NCI-H1105 treated with DMSO at 0.1 percent for 48 hours (cell line): ENCODE measurements at places on chromosomes 4 and X.

DNA sequence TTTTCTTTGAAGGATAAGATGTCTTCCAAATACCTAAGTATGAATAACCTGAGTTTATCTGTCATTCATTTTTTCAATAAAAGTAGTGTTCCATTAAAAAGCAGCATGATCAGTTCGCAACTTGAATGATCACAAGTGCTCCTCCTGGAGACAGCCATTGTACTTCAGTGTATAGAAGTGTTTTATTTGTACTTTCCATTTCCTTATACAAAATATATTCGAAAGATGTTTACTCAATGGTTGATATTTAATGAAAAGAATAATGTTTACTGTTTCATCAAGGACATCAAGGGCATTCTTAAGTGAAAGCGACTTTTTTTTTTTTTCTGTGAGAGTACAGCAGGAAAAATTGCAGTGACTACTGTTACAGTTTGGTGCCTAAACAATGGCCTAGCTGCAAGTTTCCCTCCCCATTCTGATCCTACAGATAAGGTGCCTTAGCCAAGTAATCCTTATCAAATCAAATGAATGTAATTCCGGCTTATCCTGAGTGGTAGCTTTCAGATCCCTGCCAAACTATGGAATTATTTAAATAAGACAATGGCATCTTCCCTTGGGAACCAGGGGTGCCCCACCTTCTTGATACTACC is 69.0 kb upstream of the IL15 start:
- DNase-seq = no peak

- no peak for DNase-seq
Observed at GRCh38 chrX:19162851-19163250, 40.6 kb upstream of the ADGRG2 start.

GRCh38 chr4:15436513-15436912 is 8.7 kb downstream of the C1QTNF7 start:
- peak; percentile 64 for DNase-seq

GRCh38 chr4:80419946-80420345 is 84.4 kb downstream of the CFAP299 start:
- no peak for DNase-seq

GRCh38 chrX:42096265-42096920 is 173.0 kb upstream of the CASK start:
- DNase-seq = no peak

DNA sequence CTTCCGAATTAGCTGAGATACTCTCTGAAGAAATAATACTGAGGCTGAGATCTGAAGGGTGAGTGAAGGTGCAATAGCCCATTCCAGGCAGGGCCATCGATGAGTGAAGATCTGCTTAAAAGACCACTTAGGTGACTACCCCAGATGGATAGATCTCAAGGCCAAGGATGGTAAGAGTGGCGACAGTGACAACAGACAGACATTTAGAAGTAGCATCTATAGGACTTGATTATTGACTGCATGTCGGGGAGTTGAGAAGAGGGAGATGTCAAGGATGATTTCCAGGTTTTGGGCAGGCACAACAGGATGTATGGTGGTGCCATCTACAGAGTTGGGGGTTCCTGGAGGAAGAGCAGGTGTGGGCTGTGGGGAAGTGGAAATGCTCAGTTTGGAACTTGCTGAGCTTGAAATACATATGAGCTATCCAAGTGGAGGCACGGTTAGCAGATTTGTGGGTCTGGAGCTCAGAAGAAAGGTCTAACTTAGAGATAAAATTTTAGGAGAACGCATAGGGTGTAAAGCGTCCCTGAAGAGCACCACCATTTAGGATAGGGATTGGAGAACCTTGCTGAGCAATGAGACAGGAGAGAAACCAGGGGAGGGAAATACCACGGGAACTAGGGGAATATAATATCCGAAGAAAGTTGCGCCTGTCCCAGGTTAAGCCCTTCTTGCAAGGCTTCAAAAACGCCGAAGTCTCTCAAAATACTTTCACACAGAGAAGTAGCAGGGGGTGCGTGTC is 688 bp downstream of the UFSP2 start:
- DNase-seq = peak; percentile 14

- peak; percentile 90 for DNase-seq
Observed at GRCh38 chr4:89000844-89001360, 56.1 kb downstream of the FAM13A start.

GRCh38 chrX:97326456-97326855 is 442.7 kb downstream of the RPA4 start:
- no peak for DNase-seq

GRCh38 chr4:133856731-133857355 is 344.7 kb downstream of the PABPC4L start:
- DNase-seq = no peak

DNA sequence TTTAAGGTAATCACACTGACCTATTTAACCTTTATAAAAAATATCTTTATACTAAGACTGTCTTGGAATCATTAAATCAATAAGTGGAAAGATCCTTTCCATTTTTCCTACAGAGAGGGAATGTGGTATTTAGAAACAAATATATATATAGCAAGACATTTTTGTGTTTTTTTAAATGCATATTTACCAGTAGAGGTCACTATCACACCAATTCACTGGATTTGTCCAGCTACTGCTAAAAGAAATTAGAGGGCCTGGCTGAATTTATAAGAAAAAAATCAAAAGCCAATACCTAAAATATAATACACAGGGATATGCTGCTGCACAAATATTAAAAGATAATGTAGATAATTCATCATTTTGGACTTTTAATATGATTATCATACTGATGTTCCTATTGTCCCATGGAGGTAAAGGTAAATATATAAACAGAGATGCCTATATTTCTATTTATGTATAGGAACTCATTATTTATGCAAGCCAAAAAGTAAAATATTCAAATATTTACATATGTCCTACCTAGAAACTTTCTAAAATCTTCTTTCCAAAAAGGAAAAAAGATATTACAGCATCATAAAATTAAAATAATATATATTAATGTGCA is 69.5 kb downstream of the PDE5A start:
- DNase-seq = peak; percentile 29

DNA sequence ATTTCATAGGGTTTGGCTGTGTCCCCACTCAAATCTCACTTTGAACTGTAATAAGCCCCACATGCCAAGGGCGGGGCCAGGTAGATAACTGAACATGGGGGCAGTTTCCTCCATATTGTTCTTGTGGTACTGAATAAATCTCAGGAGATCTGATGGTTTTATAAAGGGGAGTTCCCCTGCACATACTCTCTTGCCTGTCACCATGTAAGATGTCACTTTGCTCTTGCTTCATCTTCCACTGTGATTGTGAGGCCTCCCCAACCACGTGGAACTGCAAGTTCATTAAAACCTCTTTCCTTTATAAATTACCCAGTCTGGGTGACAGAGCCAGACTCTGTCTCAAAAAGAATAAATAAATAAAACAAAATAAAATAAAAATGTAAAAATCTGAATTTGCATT is 95.9 kb downstream of the PDS5A start:
- no peak for DNase-seq

DNA sequence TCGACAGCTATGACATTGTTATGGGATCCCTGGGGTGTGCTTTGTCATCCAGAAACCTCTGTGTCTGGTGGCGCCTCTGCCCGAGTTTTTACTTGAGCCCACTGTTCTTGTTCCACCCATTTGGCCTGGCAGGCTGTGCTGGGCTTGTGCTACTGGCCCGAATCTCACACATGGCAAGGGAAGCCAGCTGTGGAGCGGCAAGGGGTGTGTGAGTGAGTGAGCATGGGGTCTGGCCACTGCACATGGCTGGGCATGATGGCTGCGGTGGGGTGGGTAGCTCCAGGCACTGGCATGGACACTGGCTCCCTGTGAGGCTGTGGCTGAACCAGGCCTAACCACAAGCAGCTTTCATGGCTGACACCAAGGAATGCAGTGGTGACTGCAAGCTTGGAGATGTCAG is 89.2 kb downstream of the DACH2 start:
- no peak for DNase-seq

- no peak for DNase-seq
Observed at GRCh38 chrX:20237864-20238263, 28.8 kb downstream of the RPS6KA3 start.

DNA sequence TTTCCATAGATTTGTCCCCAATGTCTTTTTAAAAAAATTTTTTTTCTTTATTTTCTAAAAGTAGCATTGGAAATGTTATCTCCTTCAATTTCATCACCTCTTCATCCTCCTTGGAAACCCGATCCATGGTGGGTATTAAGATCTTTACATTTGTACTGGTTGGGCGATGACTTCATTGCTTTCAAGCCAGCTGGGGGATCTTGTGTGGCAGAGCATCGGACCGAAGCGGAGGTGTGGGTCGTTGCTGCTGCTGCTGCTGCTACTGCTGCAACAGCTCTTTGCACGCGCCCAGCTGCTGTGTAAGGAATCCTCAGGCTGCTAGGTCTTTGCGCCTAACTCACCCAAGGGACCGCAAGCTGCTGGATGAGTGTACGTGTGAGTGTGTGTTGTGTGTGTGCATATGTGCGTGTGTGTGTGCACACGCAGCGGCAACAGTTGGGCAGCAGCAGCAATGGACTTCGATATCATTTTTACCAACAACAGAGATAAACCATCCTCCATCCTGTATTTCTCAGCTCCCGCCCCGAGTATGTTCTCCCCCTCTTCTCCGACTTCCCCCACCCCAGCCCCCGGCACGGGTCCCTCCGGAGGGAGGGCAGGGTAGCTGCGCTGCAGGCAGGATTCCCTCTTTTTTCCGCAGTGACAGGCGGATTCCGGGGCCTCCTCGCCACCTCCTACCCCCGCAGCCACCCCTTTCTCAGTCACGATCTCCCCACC is 768 bp upstream of the CDKL5 start:
- DNase-seq = peak; percentile 54

- DNase-seq = no peak
Observed at GRCh38 chrX:96861218-96861617, 22.5 kb upstream of the RPA4 start.
